ENCODE measurements at places on chromosomes 7 and 10. TPM values are rescaled to one million over a fixed set of nuclear protein-coding genes. Genes with fewer than 3 reads are reported as not detected.

TYSND1 gene
- 12.3 TPM for total RNA-seq

CYP2W1 gene
- total RNA-seq: not detected

DNA sequence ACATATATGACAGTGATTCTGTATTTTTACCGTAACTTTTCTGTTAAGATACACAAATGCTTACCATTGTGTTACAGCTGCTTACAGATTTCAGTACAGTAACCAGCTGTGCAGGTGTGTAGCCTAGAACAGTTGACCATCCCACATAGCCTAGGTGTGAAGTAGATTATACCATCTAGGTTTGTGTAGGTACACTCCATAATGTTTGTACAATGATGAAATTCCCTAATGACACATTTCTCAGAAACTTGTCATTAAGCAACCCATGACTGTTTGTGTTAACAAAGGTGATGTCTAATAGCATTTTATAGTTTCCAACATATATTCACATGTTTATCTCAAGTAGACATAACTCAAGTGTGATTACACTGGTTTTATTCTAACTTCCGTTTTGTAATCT, 218.5 kb downstream of the PLXDC2 start:
- peak; percentile 24 for DNase-seq

DNA sequence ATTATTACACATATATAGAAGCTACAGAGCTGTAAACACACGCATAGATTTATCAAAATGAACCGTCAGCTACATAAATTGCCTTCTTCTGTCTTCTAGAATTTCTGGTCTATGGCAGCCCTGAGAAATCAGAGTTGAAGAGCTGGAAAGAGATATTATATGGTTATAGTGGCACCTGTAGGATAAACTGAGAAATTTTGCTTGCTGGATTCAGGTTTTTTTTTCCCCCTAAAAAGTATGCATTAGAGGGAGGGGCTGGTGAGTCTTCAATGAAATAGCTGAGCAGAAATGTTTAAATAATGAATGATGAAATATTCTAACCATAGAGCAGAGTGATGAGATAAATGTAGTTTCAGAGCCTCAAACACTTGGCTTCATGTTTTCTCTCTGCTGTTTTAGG, 78.0 kb upstream of the DYNC1I1 start:
- DNase-seq: no peak

DNA sequence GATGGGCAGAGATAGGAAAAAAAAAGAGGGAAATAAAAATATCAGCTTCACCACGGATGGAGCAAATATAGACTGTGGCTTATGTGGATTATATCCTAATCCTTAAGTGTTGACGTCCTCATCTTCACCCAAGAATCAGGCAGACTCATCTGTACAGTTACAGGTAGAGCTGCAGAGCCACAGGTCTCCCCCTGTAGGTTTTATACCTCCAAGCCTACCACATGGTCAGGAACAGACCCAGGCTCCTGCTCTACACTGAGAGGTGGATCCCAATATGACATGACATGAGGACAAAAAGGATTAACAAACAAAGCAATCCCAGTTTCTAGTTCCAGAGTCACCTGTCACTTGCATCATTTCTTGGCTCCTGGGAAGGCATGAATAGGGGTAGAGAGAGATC, 400.8 kb downstream of the SEMA3D start:
- no peak for DNase-seq

ENTPD7 gene
- 13.3 TPM for total RNA-seq

Data from foreskin keratinocyte (primary cell).